ENCODE measurements at places on chromosomes 13 and 19.

- DNase-seq = no peak
These were observed 5.0 kb downstream of the FOSB start for GRCh38 chr19:45472563-45473366.

GRCh38 chr19:8224394-8225145 lies 15.4 kb downstream of the CERS4 start:
- no peak for DNase-seq

DNA sequence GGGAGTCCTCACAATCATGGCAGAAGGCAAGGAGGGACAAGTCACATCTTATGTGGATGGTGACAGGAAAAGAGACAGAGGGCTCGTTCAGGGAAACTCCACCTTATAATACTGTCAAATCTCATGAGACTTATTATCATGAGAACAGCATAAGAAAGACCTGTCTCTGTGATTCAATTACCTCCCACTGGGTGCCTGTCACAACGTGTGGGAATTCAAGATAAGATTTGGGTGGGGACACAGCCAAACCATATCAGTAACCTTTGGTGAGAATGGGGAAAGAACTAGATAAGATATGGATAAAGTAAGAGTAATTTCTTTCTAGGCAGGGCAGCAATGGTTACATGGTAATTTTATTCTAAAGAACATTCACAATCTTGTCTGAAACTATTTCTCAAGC lies 344.9 kb upstream of the KLF12 start:
- DNase-seq = no peak

- no peak for DNase-seq
These were observed 27.4 kb upstream of the CACTIN start for GRCh38 chr19:3653865-3654513.

DNA sequence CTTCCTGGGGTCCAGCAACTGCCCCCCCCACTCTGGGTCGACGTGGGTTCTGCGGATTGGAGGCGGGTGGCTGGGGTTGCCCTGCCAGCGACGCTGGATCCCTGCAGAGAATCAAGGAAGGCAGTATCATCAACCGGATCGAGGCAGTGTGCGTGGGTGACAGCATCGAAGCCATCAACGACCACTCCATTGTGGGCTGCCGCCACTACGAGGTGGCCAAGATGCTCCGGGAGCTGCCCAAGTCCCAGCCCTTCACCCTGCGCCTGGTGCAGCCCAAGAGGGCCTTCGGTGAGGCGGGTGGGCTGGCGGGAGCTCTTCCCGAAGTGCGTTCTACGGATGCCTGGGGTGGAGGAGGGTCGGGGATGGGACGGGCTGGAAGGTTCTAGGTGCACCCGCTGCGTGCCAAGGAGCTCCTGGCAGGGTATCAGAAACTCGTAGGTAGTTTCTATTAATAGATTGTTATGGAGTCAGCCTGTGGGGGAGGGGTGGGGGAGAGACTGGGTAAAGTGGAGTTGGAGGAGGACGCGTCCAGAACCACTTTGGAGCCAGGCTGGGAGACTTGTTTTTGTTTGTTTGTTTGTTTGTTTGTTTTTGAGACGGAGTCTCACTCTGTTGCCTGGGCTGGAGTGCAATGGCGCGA lies 1.5 kb downstream of the GIPC3 start:
- no peak for DNase-seq

- DNase-seq = no peak
These were observed 150.5 kb downstream of the UGGT2 start for GRCh38 chr13:95902741-95903140.

DNA sequence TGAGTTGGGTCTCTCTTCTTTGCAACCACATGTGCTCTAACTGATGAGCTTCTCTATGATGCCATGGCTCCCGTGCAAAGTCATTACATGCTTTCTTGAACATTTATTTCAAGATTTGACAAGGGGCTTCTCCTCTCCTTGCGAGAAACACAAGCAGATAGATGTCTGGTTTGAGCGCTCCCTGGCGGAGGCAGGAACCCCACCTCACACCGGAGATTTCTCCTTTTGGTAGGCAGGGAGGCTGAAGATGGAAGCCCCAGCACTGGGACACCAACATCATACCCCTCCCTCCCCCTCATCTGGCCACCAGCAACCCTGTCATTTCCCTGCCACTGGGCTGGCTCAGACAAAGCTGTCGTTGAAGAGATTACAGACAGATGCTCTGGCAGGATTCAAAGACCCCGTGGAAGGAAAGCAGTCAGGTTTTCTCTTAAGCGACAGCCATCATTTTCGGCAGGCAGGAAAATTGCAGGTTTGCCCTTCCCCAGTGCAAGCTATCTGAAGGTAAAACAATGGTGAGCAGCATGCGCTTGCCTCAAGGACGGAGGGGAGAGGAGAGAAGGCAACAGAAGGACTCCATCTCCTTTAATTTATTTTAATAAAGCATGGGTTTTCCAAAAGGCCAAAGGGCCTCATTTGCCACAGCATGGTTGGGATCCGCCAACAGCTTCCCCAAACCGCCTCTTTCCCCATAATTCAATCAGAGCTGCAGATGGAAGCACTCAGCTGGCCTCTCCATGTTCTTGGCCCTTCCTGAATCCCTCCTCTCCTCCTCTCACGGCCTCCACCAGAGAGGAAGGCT lies 344.1 kb upstream of the TSHZ3 start:
- no peak for DNase-seq

DNA sequence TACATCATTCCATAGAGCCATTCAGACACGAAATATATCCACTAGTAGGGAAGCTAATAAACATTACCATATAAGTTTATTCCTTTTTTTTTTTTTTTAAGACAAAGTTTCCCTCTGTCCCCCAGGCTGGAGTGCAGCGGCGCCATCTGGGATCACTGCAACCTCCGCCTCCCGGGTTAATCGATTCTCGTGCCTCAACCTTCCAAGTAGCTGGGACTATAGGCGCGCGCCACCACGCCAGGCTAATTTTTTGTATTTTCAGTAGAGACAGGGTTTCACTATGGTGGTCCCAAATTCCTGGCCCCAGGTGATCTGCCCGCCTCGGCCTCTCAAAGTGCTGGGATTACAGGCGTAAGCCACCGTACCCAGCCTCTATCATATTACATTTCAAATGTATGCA lies 612 bp upstream of the ZNF154 start:
- no peak for DNase-seq

- peak; percentile 76 for DNase-seq
These were observed 3.7 kb upstream of the CLPTM1 start for GRCh38 chr19:44951179-44952159.

- DNase-seq = no peak
These were observed 13.5 kb upstream of the GAS6 start for GRCh38 chr13:113877149-113877990.

DNA sequence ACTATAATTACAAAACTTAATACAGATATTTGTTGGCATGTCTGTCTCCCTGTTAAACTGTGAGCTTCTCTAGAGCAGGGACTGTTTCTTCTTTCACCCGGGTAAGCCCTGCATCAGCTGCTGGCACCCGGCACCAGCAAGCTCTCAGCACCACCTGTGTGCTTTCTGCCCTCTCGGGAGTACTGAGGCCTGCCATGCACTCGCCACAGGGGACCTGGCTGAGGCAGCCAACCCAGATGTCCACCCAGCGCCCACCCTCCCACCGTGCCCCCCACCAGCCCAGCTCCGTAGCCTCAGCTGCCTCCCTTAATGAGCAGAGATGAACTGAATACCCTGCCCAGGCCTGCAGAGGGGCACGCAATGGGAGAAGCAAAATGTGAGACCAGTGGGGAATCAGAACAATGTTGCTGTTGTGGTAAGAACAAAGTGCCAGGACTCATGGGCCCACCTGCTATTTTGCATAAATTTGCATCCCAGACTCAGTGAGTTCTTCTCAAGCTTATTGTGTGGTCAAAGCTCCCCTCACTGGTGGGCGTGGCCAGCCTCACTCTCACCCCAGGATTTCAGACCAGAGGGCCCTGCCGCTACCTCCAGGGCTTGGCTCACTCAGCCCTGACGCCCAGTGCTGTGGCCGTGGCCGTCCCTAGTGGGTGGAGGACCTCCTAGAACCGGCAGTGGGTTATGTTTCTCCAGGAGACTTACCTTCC lies 14.6 kb upstream of the SERPINE3 start:
- no peak for DNase-seq

GRCh38 chr19:13060233-13060963 lies 42.3 kb downstream of the LYL1 start:
- DNase-seq = peak; percentile 20

DNA sequence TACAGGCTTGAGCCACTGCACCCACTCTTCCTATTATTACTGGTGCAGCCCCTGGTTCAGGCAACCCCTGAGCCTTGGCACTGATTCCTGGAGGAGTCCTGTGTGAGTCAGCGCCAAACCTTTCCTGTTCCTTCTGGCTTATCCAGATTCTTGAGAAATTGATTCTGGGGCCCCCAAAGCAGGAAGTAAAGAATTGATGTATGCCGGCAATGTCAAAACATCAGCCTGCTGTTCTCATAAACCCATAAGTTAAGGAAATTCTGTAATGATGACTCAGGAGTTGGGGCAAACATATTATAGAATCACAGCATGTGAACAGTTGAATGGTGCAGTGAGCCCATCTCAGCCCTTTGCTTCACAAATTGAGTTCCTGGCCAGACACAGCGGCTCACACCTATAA lies 1.4 kb upstream of the OR7G3 start:
- peak; percentile 24 for DNase-seq

- DNase-seq = no peak
These were observed 11.9 kb upstream of the LILRB5 start for GRCh38 chr19:54268936-54269335.

DNA sequence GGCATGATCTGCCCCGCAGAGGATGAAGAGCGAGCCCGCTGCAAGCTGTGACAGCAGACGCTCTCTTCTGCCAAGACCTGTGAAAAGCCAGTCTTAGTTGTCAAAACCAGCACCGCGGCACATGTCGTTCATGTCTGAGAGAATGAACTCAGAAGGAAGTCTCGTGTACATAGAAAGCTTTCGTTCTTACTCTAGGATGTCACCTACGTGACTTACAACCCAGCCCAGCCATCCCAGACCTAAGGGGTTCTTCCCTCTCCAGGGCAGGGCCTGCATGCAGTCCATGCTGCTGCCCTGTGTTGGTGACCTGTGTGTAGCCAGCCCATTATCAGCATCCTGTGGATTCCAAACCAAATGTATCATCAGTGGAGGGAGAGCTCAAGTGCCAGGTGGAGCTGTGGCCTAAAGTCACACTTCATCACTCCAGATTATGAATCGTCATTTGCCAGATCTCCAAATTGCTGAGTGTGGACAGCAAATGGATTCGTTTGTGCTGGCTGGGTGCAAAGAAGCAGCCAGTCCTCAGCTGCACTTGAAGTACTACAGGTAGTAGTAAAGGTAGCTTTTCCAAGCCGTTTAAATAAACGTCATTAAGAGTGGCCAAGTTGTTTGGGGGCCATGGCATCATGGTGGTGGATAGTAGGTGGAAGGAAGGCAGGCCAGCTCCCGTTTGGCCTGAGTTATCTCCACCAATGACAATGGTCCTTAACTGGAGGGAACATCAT lies 73.9 kb upstream of the GPR183 start:
- DNase-seq = no peak

GRCh38 chr13:34884366-34884765 lies 57.7 kb upstream of the NBEA start:
- no peak for DNase-seq

GRCh38 chr13:113499936-113500335 lies 9.4 kb upstream of the DCUN1D2 start:
- DNase-seq = no peak

DNA sequence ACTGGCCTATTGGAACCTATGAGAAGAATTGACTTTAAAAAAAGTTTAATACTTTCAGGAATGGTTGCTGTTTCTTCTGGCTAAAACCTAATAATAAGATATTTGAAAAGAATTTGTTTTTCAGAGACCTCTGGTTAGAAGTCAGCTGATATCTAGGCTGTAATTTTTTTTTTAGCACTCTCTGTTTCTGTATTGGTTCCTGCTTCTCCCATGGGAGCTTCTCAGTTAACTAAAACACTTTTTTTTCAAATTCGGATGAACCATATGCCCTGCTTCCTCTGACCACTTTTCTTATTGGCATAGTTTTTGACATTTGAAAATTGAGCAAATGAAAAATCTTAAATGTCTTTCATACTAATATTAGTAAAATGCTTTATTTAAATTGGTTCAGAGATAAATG lies 163.5 kb upstream of the SLC10A2 start:
- no peak for DNase-seq

GRCh38 chr13:81140675-81141074 lies 799.7 kb upstream of the SPRY2 start:
- no peak for DNase-seq

DNA sequence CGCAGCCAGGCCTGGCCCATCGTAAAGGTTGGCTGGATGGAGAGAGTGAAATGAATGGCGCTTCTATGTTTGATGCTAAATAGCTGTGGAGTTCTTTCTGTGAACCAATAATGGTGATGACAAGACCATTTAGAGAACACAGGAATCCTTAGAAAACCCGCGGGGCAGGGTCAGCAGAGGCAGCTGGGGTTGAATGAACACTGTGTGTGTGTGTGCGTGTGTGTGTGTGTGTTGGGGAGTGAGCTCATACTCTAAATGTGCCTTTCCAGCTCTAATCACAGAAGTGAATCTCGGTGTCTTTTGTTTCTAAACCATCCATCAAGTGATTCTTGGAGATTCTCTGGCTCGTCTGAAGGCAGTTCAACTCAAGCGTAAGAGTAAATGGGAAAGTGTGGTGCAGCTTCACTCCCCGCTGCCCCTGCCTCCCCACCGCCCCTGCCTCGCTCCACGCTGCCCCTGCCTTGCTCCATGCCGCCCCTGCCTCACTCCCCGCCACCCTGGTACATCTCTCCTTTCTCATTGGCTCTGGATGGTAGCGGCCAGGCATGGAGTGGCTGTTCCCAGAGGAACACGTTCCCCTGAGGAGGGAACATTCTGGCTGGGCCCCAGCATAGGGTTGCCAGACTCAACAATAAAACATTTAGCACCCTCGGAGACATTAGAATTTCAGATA lies 21.2 kb downstream of the TMPRSS9 start:
- DNase-seq = no peak

- no peak for DNase-seq
These were observed 155.3 kb downstream of the KCNRG start for GRCh38 chr13:50170447-50171037.

GRCh38 chr13:97621025-97621424 lies 187.1 kb downstream of the RAP2A start:
- no peak for DNase-seq

DNA sequence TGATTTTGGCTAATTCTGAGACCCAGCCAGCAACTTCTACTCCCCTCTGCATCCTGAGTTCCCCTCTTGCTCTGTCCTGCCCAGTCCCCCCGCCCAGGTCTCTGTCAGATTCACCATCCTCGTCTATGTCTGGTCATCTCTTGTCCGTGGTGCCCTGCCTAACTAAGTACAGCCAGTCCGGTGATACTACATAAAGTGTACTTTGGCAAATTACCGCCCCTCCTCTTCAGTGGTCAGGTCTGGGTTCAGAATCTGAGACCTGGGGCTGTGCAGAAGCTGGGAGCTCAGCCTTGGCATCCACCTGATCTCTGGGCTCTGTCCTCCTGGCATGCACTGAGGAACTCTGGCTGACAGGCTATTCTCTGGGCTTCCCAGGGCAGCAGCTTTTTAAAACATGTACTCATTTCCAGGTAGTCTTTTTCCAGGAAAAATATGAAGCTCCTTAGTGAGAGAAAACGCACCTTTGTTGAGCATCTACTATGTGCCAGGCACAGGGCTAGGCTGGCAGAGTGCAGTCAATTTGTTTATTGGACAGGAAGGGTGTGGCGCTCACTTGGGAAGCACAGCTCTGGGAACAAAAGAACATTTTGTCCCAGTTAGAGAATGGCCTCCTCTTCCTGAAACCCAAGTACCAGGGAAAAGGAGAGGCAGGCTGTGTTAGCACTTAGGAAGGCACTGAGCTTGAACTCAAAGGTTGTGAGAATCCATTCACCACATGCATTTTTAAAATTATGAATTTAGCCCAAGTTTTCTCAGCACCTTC lies 88.9 kb downstream of the TSHZ3 start:
- DNase-seq = no peak

- no peak for DNase-seq
These were observed 58.3 kb downstream of the ZMYM2 start for GRCh38 chr13:20016649-20017364.
